ENCODE measurements at places on chromosomes 3 and 15.
A peak's percentile ranks its signal among the peaks of the same experiment; 100 is the strongest.

DNA sequence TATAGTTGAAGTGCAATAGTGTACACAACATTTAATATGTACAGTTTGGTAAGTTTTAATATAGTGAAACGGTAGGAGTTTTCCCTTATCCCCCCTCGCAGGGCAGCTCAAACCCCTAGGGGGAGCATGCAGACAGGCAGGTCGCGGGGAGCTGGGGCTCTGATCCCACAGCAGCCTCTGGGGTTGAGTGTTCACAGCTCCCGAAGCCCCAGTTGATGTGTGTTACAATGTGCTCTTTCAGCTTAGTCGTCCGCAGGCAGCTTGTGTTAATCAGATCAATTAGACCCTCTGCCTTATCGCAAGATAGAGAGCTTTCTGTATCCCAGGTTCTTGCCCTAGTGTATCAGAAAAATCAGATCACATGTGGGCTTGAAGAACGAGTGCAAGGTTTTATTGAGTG is 143.1 kb upstream of the CHRNA7 start:
- DNase-seq, result no peak

GRCh38 chr3:5136211-5136918 is 14.3 kb downstream of the ARL8B start:
- peak; percentile 46 for DNase-seq

DNA sequence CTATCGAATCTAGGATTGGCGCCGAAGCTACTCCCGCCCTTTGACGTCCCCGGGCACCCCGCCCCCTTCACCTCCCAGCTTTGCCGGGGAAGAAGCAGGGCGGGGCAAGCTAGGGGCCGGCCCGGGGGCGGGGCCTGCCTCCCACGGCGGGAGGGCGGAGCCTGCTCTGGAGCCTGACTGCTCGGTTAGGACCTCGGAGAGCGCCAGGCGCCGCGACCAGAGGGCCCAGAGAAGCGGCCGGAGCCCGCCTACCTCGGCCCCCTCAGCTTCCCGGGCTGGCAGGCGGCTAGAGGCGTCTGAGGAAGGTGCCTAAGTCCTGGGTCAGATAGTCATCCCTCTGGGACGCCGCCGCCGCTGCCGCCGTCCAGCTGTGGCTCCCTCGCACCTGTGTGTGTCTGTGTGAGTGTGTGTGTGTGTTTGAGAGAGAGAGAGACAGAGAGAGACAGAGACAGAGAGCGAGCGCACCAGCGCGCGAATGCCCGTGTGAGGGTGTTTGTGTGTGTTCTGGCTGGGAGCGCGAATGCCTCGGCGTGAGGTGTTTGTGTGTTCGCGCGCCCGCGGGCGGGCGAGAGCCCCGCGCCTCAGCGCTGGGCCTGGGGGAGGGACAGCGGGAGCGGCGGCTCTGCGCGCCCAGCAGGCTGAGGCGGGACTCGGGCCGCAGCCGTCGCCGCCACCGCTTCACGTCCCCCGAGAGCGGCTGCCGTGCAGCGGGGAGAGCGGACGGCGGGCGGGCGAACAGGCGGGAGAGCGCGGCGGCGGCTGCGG is at the start of gene STXBP5L:
STXBP5L (plus strand) TSS at position 176 of the 765 bp plus-strand sequence. CDS start 1,374 bp downstream, outside the sequence.
- peak; percentile 68 for DNase-seq

DNA sequence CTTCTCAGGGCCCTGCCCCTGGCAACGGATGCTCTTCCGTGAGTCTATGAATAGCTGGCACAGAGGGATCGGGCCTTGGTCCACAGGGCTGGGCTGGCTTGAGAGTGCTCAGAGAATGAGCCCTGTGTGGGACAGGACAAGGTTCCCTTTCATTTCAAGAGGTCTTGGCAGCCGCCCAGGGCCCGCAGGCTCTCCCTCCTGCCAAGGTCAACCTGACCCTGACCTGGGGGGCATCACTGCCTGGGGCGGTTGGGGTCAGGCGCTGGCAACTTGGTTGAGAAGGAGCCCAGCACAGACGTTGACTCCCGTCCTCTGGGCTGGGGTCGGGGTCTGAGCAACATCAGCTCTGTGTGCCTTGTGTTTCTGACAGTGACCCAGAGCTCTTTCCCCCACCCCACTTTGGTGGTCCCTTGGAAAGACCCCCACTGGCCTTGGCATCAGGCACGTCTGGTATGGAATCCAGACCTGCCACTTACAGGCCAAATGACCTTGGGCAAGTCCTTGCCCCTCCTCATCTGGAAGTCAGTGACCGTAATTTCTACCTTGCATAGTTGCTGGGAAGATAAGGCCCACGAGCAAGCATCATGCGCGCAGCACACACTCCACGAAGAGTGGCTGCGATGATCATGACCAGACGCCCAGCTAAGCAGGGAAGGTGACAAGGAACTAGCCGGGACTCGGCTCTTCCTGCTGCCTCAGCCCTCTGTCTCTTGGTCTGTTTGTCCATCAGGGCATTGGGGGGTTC is 36.4 kb downstream of the EPHB3 start:
- DNase-seq, result no peak

GRCh38 chr3:189123595-189124387 is 48.0 kb upstream of the TPRG1 start:
- no peak for DNase-seq

DNA sequence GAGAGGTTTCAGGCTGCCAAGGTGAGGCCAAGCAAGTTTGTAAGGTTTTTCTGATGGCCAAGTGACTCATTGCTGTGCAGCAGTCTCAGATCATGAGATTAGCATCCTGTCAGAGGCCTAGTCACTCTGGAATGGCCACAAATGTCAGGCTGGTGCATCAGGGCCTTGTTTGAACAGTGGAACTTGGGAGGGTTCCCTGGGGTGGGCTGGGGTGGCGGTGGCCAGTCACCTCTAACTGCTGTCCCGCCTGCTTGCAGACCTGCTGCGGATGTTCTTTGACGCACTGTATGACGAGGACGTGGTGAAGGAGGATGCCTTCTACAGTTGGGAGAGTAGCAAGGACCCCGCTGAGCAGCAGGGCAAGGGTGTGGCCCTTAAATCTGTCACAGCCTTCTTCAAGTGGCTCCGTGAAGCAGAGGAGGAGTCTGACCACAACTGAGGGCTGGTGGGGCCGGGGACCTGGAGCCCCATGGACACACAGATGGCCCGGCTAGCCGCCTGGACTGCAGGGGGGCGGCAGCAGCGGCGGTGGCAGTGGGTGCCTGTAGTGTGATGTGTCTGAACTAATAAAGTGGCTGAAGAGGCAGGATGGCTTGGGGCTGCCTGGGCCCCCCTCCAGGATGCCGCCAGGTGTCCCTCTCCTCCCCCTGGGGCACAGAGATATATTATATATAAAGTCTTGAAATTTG is 2.8 kb upstream of the FAM131A start:
- peak; percentile 73 for DNase-seq

DNA sequence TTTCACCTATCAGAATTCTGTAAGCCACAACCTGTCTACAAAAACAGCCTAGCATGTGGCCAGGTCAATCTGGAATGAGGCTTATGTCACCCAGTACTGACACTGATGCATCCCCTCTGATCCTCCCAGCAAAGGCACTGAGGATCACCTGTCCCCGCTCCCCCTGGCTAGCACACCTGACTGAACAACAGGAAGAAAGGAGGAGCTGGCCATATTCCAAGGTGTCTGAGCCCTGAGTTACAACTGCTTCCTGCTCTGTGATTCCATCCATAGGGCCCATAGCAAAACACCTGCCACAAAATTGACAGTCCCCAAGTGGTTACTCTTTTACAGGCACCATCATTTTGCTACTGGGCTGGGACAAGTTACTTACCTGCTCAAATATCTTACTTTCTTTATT is 555.5 kb upstream of the CFAP20DC start:
- no peak for DNase-seq

- DNase-seq, result no peak
These were observed 122.1 kb upstream of the IQSEC1 start for GRCh38 chr3:13195374-13195773.

GRCh38 chr15:77533578-77534430 is 98.9 kb downstream of the LINGO1 start:
- no peak for DNase-seq

- no peak for DNase-seq
These were observed 237.6 kb downstream of the ITPR1 start for GRCh38 chr3:4730719-4731118.

GRCh38 chr3:133838916-133839800 is 33.5 kb downstream of the SRPRB start:
- DNase-seq, result no peak

- DNase-seq, result peak; percentile 69
These were observed 30.5 kb downstream of the RFTN1 start for GRCh38 chr3:16482770-16483531.

DNA sequence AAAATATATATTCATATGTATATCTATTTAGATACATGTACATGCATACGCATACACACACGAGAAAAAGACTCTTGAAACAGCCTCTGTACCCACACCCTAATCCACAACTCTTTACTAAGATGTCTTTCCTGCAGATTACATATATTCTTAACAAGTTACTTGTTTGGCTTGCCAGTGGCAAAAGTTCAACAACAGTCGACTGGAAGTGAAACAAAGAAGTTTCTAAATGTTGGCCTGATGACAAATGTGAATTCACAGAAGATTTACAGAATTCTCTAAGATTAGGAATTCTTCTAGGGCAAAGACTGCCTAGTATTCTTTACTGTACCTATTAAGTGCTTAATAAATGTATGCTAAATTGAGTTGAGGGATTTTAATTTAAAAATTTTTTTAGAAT is 116.8 kb downstream of the CDIN1 start:
- DNase-seq, result no peak

GRCh38 chr3:37145611-37146010 is 28.8 kb downstream of the LRRFIP2 start:
- no peak for DNase-seq

DNA sequence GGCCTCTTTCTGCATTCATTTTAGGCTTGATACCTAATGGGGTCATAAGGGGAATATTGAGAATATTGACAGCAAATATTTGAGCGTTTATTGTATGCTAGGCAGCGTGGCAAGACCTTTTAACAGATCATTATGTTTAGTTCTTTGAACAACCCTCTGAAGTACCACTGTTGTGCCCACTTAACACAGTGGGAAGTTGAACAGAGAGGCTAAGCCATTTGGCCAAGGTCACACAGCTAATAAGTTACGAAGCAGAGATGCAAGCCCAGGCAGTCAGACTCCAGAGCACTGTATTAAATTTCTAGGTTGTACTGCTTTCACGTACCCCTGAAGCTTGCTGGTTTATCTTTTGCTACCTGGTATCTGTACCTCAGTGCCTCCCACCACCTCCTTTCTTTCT is 1.1 kb downstream of the RAB7A start:
- DNase-seq, result no peak

DNA sequence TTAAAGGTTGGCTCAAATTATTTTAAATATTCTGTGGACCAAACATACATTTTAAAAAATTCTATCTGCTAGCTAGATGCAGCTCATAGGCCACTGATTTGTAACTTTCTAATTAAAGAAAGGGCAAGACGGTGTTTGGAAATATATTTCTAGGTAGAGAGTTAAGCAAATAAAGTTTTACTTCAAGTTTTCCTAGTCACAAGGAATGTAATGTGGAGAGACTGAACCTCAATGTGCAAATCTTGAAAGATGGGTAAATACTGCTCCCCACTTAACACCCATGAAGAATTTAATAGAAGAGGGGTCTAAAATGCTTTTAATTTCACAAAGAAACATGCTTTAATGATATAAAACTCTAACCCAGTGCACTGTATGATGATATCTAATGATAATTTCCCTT is 175.2 kb downstream of the TIGIT start:
- DNase-seq, result no peak

- DNase-seq, result no peak
These were observed 21.0 kb upstream of the CA12 start for GRCh38 chr15:63402498-63403253.

- DNase-seq, result no peak
These were observed 636 bp upstream of the EIF1B start for GRCh38 chr3:40308725-40309417.

- no peak for DNase-seq
These were observed 278.0 kb upstream of the NECTIN3 start for GRCh38 chr3:110793611-110794010.
